ENCODE measurements at places on chromosomes 5 and 9.

GRCh38 chr9:74696520-74696919, 191.2 kb downstream of the TRPM6 start:
- DNase-seq = no peak

DNA sequence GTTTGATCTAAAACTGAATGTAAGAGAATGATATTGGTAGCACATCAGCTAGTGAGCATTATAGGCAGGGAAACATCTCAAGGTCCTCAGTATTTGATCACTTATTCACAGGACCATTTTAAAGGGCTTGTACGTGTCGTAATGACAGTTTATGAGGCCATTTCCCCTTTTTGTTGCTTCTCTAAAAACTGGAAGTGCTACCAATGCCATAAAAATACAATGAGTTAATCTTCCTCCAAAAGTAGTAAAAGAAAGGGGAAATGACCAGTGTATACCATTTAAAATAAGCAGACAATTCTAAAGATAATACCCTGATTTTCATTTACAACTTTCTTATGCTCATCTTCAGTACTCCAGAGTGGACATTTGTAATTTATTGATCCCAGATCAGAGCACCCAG, 285.8 kb upstream of the PCSK5 start:
- no peak for DNase-seq

DNA sequence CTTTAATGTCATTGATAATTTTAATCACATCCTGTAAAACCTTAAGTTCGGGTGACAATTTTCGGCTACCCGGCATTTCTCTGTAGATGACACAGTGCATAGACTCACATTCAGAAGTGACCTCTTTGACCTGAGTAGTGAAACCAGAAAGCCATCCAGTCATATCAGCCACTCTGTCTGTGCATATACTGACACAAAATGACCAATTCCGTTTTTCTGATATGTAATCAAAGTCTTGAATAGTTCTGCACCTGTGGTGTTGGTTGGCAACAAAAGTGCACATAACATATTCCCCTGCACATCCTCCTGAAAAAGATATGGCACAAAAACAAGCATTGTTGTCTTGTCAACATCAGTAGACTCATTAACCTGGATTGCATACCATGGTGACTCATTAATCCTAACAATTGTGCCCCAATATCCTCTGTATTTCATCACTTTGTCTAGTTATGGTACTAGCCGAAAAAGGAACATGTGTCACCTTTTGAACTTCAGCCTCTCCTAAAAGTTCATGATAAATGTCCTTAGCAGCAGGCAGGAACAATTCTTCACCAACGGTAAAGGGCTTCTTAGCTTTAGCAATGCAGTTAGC, 4.6 kb upstream of the HNRNPA0 start:
- no peak for DNase-seq

GRCh38 chr5:154059039-154059430, 20.3 kb downstream of the MFAP3 start:
- no peak for DNase-seq

Measured in NCI-H1048 (cell line).